ENCODE measurements at places on chromosomes 11 and 22. TPM values are rescaled to one million over a fixed set of nuclear protein-coding genes. Genes with fewer than 3 reads are reported as not detected.

- no peaks in the 10 kb centered on the region for H3K4me1 ChIP-seq
- no peaks in the 10 kb centered on the region for H3K36me3 ChIP-seq
- peak overlapping the region; percentile 83 for H3K4me3 ChIP-seq
- H3K27me3 ChIP-seq: no peaks in the 10 kb centered on the region
- no peak for DNase-seq
Measured at GRCh38 chr11:33160136-33160535, 1.1 kb downstream of the CSTF3 start.

DNA sequence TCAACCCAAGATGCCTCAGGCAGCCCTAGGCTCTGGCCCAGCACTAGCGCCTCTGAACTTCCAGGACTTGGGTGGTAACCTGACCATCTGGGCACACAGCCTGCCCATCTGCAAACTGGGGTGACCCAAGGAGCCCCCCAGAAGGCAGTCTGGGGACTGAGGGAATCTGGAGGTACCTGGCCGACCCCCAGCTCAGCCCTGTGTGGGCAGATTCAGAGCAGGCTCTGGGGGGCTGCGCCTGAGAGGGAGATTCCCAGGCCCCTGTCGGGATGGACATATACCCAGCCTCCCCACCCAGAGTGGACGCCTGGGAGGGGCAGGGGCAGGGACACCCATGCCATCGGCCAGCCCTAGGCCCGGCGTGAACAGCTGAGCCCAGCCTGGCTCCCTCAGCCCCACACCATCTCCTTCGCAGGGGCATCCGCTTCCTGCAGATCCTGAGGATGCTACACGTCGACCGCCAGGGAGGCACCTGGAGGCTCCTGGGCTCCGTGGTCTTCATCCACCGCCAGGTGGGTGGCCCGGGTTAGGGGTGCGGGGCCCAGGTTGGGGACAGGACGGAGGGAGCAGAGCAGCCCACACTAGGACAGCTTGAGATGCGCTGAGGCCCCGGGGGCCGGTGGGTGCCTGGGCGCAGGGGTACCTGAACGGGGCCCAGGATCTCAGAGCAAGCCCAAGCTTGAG lies 126.9 kb downstream of the KCNQ1 start:
- no peak overlapping the region for H3K4me3 ChIP-seq
- peaks cover 4% of the 10 kb centered on the region for H3K36me3 ChIP-seq
- no peak for DNase-seq
- H3K4me1 ChIP-seq: no peaks in the 10 kb centered on the region
- H3K27ac ChIP-seq: no peak overlapping the region

GRCh38 chr11:132245403-132246385 lies 875.3 kb downstream of the NTM start:
- H3K4me3 ChIP-seq: no peak overlapping the region
- no peaks in the 10 kb centered on the region for H3K4me1 ChIP-seq
- no peaks in the 10 kb centered on the region for H3K36me3 ChIP-seq

GRCh38 chr11:15490535-15490934 lies 375.8 kb downstream of the INSC start:
- H3K4me3 ChIP-seq: no peak overlapping the region
- H3K27ac ChIP-seq: no peak overlapping the region
- no peaks in the 10 kb centered on the region for H3K36me3 ChIP-seq
- DNase-seq: no peak
- no peaks in the 10 kb centered on the region for H3K27me3 ChIP-seq
- no peaks in the 10 kb centered on the region for H3K4me1 ChIP-seq

GRCh38 chr11:124535552-124536232 lies 7.8 kb downstream of the OR8B12 start:
- no peaks in the 10 kb centered on the region for H3K4me1 ChIP-seq
- H3K4me3 ChIP-seq: no peak overlapping the region
- H3K27ac ChIP-seq: no peak overlapping the region
- H3K36me3 ChIP-seq: no peaks in the 10 kb centered on the region

DNA sequence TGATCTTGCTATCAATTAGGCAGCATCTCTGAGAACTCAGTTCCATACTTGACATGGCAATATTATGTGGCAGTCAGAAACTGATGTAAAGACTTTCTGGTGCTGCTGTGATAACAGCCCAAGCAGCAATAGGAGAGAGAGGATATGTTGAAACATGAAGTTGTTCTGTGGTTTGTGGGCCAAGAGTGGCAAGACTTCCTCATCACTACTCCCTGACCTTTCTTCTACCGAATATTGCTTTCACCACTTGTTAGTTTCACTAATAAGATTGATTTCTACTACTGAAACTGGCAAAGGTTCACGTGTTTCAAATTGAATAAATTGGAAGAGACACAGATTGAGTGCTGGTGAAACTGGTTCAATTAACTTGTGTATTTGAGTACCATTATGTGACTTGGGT lies 852.6 kb upstream of the RAG2 start:
- H3K27me3 ChIP-seq: no peaks in the 10 kb centered on the region
- no peak overlapping the region for H3K27ac ChIP-seq
- H3K4me3 ChIP-seq: no peak overlapping the region
- H3K36me3 ChIP-seq: no peaks in the 10 kb centered on the region
- DNase-seq: no peak

DNA sequence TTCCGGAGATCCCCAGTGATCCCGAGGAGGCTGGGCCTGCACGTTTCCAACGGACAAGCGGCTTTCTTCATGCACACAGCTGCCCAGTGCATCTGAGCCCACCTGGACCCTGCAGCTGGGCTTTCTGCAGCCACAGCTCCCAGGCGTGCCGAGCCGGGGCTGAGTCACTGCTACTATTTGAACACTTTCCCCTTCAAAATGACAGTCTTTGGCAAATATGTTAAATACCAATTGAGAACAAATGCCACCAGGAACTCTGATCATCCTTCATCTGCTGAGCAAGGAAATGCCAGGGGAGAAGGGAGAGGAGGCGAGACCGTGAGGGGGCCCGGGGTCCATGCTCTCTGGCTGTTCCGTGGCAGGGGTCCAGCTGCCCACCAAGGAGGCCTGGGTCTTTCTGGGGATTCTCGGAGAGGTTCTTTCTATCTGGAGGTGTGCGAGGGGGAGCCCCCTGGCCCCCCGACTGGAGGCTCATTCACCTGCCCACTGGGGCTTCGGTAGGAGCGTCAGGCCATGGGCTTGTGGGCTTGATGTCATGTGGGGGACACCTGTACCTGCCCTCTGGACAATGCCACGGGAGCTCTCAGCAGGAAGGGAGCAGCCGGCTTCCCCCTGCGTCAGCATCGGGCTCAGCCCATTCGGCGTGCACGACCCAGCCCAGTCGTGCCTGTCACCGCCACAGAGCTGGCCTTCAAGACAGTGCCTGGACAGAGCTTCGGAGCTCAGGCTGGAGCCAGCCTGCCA lies 159.6 kb downstream of the CTTN start:
- no peak overlapping the region for H3K27ac ChIP-seq
- peaks cover 12% of the 10 kb centered on the region for H3K27me3 ChIP-seq
- no peaks in the 10 kb centered on the region for H3K36me3 ChIP-seq
- no peak overlapping the region for H3K4me3 ChIP-seq

DNA sequence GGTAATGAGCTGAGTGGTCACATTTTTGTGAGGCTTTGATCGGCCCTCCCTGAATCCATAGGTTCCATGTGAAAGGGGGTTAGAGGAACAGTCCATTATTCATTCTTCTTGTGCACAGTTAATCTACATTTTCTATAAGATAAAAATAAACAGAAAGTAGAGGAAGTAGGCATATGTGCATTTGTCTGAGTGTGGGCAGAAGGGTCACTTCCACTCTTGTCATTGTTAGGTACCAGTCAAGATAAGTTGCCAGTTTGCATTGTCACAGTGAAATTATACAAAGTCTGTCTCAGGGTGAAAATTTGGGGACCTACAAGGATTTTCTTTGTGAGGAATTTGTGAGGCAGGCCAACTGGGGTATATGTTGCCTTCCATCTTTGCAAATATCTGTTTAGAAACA lies 4.6 kb upstream of the APOL4 start:
- H3K4me3 ChIP-seq: no peak overlapping the region
- H3K4me1 ChIP-seq: peaks cover 14% of the 10 kb centered on the region

Gene HTR3B
- total RNA-seq: not detected

Gene HEPN1
- total RNA-seq: not detected

Gene LMNTD2
- total RNA-seq: not detected

Gene TAF1D
- 26.0 TPM for total RNA-seq

Measured in heart right ventricle (tissue), 16 donors.